ENCODE measurements at places on chromosomes 16 and 17. TPM values are rescaled to one million over a fixed set of nuclear protein-coding genes. Genes with fewer than 3 reads are reported as not detected.

The ITGAD gene
- total RNA-seq, result not detected

The SPNS2 gene
- total RNA-seq, result 30.0 TPM

The GDPD3 gene
- total RNA-seq, result 53.1 TPM

The CD300LF gene
- total RNA-seq, result 2.5 TPM

The CRISPLD2 gene
- 192 TPM for total RNA-seq

The CIITA gene
- 32.0 TPM for total RNA-seq

The KNOP1 gene
- total RNA-seq, result 27.4 TPM

The CES3 gene
- 0.29 TPM for total RNA-seq

The TCAP gene
- 0.81 TPM for total RNA-seq

The TMUB2 gene
- total RNA-seq, result 41.4 TPM

The TPSD1 gene
- total RNA-seq, result 5.0 TPM

The MPP3 gene
- total RNA-seq, result 11.8 TPM

The CDH1 gene
- 428 TPM for total RNA-seq

All from ureter (tissue), 1 donor.